MCF 10A (cell line): ENCODE measurements at places on chromosomes 16 and 17. TPM values are rescaled to one million over a fixed set of nuclear protein-coding genes. Genes with fewer than 3 reads are reported as not detected.
A peak's percentile ranks its signal among the peaks of the same experiment; 100 is the strongest.

DNA sequence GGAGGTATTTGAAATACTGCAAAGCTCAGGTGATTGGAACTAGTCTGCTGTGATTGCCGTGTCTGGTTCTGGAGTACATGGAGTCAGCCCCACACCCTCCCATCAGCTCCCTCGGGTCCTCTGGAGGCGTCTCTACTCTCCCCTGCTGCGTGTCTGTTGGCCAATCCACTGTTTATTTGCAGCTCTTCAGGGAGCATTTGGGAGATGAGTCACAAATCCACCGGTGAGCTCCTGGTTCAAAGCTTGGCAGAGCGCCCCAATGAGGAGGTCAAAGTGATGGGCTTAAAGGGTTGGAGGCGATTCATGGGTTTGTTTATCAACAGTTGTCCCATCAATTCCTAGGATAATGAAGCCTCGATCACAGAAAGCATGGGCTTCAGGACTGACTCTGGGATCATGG lies 14.6 kb downstream of the CALB2 start:
- DNase-seq = peak; percentile 81

DNA sequence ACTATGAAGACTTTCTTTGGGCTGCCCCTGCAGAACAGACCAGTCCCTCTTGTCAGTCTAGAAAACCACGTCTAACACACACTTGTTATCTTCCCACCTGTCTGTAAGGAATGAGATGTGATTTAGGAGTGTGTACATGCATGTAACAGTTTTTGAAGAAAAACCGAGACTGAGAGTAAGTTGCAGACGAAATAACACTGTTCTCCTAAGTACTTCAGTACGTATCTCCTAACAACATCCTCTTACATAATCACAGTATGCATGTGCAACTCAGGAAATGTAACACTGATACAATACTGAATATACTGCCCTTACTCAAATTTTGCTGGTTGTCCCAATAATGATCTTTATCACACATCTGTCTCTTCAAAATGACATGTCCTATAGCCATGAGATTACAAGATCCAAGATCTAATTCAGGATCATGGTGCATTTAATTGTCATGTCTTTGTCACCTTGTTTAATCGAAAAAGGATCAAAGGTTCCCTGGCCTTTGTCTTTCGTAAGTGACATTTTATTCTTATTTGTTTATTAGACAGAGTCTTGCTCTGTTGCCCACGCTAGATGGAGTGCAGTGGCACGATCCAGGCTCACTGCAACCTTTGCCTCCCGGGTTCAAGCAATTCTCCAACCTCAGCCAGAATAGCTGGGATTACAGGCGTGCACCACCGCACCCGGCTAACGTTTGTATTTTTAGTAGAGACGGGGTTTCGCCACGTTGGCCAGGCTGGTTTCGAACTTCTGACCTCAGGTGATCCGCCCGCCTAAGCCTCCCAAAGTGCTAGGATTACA lies 25.6 kb downstream of the CREBBP start:
- no peak for DNase-seq

GRCh38 chr17:17765359-17766076 lies 71.3 kb downstream of the SREBF1 start:
- no peak for DNase-seq

GRCh38 chr17:5514976-5515375 lies 28.6 kb downstream of the MIS12 start:
- DNase-seq = no peak

Gene HS3ST2
- 0.14 and 0.17 TPM in 2 replicates for total RNA-seq

Gene PRAC1
- not detected in 2 replicates for total RNA-seq

Gene MAF
- total RNA-seq = 0.47 and 0.96 TPM in 2 replicates

Gene ZDHHC1
- total RNA-seq = 5.9 and 7.6 TPM in 2 replicates

- no peak for DNase-seq
These were observed 873 bp downstream of the PSME3IP1 start for GRCh38 chr16:57184887-57185445.

DNA sequence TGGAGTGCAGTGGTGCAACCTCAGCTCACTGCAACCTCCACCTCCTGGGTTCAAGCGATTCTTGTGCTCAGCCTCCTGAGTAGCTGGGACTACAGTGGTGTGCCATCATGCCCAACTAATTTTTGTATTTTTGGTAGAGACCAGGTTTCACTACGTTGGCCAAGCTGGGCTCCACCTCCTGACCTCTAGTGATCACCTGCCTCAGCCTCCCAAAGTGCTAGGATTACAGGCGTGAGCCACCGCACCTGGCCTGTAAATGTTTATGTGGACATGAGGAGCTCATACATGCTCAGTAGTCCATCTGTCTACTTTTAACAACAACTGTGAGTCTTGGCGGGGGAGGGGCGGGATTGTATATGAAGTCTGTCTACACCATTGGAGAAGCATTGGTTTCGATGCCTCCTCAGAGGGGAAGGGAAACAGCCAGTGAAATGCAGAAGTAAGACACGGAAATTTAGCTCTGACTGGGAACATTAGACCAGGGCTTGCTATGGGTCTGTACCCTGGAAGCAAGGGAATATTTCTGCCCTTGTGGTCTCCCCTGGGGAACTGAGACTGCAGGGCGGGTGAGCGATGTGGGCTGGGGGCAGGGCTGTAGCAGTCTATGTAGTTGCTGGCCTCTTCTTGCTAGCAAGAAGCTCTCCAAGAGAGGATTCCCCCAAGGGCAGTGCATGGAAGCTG lies 9.3 kb downstream of the NUBP1 start:
- no peak for DNase-seq

DNA sequence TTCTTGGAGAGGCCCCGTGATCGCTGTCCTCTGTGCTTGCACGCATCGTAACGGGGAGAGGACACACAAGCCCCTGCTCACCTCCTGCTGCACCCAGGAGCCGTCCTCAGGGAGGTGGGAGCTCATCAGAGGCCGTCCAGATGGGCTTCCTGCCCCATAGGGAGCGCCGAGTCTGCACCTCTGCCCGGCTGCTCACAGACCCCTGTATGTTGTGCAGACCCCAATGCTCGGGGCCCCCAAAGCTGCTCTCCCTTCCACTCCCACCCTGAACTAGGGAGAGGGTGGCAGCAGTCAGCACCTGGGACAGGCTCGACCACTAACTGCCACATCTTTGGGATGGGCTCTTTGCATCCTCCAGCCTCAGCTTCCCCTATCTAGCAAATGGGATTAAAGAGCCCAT lies 4.4 kb upstream of the ZNF469 start:
- DNase-seq = no peak

DNA sequence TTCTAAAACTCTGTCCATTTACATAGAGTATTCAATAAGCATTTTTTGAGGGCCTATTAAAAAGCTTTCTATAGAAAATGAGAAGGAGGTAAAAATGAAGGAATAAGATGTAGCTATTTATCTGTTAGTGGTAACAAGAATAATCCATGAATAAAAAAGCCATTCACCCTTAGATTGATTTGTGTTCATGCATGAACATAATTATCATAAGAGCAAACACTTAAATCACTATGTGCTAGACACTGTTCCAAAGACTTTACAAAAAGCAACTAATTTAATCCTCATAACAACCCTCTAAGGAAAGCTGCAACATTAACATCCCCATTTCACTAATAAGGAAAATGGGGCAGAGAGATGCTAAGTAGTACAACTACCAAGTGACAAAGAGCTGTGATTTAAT lies 6.6 kb downstream of the CCDC47 start:
- no peak for DNase-seq

Gene SRL
- not detected in 2 replicates for total RNA-seq

GRCh38 chr16:88593489-88593888 lies 23.3 kb downstream of the ZC3H18 start:
- DNase-seq = no peak

- DNase-seq = no peak
These were observed 13.4 kb upstream of the ADCY7 start for GRCh38 chr16:50252874-50253513.

- no peak for DNase-seq
These were observed 336.7 kb downstream of the FOXL1 start for GRCh38 chr16:86914876-86915717.

DNA sequence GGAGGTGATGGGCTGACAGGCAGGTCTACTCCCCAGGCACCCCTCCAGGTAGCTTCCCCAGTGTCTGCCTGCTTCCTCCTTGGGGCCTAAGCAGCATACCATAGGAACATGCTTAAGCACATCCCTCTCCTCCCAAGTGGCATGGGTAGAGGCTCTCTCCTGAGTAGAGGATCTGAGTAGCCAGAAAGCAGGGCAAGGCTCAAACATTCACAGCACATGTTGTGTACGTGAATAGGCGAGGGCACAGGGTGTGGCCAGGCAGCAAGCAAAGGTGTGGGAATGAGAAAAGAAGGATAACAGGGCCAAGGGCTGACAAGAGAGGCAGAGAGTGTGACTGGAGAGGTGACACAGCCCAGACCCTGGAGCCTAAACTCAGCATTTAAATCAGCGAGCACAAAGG lies 29.7 kb upstream of the GFOD2 start:
- DNase-seq = no peak

DNA sequence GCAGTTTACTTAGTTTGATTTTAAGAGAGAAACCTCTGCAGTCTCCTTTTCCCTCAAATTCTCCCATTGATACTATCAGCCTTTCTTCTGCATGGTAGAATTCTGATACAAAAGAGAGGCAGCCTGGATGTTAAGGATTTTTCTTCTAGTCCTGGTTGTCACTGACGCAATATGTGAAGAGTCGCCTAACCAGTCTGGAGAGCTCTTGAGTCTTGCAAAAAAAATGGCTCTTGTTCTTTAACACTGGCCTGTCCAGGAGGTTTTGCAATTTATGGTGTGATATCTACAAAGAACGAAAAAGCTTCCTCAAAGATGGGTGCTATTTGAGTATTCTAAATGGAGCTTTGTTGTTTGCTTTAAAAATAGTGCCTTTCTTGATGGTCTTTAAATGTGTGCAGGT lies 28.9 kb downstream of the COX10 start:
- peak; percentile 3 for DNase-seq

- DNase-seq = no peak
These were observed at the start of gene C16orf54 for GRCh38 chr16:29745853-29746345. C16orf54 (minus strand) TSS chr16:29745990; CDS start chr16:29744951, 1,039 bp downstream.

DNA sequence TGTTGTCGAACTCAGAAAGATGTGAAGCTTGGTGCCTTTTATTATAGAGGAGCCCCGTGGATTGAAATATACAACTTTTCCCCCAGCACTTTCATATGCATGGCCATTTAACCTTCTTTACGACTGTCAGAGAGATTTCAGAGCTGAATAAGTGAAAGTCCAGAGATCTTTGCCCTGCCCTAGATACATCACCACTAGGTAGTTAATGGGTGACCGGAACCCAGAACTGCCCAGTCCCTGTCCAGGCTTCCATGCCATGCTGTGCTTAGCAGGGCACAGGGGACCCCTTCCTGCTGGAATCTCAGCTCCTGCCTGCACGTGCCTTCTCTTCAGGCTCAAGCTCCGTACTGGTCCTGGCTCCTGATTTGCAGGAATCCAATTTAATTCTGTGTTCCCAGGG lies 32.2 kb downstream of the SRL start:
- no peak for DNase-seq

Gene TBX6
- total RNA-seq = 0.16 and 0.47 TPM in 2 replicates

DNA sequence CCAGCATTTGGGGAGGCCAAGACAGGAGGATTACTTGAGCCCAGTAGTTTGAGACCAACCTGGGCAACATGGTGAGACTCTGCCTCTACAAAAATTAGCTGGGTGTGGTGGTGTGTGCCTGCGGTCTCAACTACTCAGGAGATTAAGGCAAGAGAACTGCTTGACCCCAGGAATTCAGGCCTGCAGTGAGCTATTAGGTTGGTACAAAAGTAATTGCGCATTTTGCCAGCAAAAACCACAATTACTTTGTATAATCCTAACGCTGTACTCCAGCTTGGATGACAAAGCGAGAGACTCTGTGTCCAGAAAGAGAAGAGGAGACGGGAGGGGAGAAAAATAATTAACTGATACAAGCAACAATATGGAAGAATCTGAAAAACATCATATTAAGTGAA lies 32.7 kb downstream of the YWHAE start:
- peak; percentile 27 for DNase-seq

DNA sequence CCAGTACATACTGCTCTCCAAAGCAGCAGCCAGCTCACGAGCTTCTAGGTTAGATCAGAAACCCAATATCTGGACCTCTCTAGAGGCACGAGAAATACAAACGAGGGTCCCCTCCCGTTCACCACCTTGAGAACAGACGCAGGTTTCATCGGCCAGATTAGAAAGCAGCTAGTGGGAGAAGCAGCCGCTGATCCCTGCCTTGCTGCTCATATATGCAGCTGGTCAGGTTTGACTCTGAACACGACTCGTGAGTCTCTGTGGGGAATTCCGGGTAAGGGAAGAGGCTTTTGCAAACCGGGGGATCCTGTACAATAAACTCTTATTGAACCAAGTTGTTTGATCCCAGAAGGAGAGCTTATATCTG lies 1.6 kb downstream of the VAT1L start:
- DNase-seq = no peak

DNA sequence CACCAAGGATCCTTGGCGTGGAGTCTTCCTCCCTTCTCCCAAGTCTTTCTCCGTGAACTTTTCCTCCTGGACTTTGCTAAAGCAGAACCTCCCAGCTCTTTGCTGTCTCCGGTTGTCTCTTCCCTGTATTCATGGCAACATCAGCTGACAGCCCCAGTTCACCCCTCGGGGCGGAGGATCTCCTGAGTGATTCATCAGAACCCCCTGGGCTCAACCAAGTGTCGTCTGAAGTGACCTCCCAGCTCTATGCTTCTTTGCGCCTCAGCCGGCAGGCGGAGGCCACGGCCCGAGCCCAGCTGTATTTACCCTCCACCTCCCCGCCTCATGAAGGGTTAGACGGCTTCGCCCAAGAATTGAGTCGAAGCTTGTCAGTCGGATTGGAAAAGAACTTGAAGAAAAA lies 943 bp downstream of the CNTROB start:
- DNase-seq = peak; percentile 53

DNA sequence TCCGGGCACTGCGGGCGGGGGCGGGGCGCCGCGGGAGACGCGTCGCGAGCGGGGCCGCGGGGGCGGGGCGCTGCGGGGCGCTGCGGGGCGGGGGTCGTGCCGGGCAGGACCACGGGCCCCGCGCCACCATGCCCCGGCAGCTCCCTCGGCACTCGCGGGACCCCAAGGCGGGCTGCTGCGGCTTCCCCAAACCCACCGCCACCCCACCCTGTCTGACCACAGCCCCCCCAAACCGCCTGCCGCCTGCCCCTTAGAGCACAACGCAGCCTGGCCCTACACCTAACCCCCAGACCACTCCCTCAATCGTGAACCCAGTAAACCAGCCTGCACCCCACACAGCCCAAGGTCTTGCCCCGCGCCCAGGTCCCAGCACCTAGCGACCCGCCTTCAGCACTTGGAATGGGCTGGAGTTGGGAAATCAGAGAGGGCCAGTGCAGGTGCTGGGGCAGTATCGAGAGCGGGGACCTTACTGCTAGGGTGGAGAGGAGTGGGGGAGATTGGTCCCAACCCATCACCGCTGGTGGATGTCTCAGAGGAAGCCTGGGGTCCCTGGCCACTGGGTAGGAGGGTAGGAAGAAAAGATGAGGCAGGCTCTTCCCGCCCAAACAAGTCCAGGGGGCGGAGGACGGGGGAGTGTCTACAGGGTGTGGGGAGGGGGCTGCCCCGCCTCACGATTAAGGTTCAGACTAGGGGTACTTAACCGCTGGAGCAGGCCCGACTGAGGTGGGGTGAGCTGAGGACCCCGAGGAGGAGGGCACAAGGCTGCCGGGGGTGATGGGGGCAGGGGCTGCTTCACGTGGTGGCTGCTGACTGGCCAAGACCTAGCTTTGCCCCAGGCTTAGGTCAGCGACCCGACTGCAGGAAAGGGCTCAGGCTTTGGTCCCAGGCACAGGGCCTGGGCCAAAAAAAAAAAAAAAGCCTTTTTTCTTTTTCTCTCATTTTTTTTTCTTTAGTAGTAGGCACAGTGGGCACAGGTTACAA lies 539 bp upstream of the VAMP2 start:
- DNase-seq = no peak

Gene TOM1L1
- total RNA-seq = 123 and 157 TPM in 2 replicates
